Activated CD4-positive, alpha-beta T cell treated with anti-CD3 and anti-CD28 coated beads, Interleukin-2, amount 10 ng/mL, durations not matched to agents 7 days and 5 days (primary cell): ENCODE measurements at places on chromosomes 12 and 14.
A peak's percentile ranks its signal among the peaks of the same experiment; 100 is the strongest.

GRCh38 chr12:51898506-51898905, 8.8 kb upstream of the ACVRL1 start:
- no peak for DNase-seq

DNA sequence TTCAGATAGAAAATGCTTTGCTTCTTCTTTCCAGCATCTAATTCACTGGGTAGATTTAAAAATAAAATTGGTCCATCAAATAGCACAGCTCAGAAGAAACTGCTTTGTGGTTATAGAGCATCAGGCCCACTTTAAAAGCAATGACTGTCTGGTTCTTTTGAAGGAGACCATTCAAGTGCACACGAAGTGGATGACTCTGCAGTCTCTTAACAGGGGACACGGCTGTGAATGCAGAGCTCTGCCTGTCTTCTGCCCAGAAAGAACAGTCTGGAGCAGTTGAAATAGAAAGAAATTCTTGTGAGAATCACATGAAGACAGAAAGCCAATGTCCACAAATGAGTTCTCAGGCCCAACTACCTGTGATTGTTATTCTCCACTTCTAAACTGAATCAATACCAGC, 138.7 kb upstream of the PLEKHA5 start:
- no peak for DNase-seq

GRCh38 chr12:66050610-66051009, 79.9 kb downstream of the LLPH start:
- no peak for DNase-seq

DNA sequence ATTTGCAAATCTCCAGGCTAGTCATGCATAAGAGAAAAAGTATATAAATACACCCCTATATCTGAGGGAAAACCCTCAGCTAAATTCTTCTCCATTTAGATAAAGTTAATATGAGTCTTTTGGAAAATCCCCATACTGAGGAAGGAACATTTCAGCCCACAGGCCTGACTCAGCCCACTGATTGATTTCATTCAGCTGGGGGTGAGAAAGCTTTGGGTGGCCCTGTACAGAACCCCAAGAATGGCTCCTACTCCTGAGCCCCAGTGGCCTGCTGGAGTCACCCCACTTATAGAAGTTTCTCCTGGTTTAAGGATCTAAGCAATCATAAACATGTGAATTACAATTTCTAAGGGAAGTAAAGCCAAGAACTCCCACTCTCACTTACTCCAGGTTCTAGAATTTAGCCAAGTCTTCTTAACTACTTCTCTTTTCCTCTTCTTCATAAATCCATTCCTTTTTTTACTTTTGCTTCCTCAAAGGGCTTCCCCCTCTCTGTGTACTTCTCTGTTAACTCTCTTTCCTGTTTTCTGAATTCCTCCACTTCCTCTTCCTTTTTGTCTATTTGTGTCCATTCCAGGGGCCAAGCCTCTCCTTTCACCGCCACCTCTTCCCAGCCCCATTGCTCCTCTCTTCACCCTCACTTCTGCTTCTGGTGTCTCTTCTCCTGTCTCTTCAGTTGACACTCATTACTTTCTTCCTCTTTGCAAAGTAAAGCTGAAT, 21.0 kb downstream of the RTN1 start:
- DNase-seq: no peak

GRCh38 chr12:48379794-48380193, 29.1 kb upstream of the ZNF641 start:
- DNase-seq: no peak

GRCh38 chr12:18430425-18431048, 169.2 kb downstream of the PIK3C2G start:
- no peak for DNase-seq

DNA sequence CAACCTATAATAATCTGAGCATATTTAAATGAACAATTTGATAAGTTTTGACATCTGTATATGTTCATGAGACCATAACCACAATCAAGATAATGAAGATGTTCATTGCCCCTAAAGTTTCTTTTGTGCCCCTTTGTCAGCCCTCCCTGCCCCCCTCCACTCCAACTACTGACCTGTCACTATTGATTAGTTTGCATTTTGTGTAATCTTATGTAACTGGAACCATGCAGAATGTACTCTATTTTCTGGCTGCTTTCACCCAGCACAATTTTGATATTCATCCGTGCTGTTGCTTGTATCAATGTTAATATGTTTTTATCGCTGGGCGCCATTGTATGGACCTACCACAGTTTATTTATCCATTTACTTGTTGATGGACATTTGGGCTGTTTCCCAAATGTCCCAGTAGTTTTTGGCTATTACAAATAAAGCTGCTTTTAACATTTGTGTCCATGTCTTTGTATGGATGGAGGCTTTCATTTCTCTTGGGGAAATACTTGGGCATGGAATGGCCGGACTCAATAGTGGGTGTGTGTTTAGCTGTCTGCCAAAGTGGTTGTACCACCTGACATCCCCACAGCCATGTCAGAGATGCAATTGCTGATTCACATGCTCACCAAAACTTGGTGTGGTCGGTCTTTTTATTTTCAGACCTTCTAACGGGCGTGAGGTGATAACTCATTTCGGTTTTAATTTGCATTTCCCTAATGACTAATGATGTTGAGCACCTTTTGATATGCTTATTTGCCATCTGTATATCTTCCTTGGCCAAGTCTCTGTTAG, 38.9 kb downstream of the EML1 start:
- DNase-seq: no peak

GRCh38 chr14:44745371-44745770, 216.4 kb downstream of the KLHL28 start:
- no peak for DNase-seq

- DNase-seq: no peak
Measured at GRCh38 chr12:122363782-122364181, 58.7 kb downstream of the CLIP1 start.

- no peak for DNase-seq
Measured at GRCh38 chr14:94469261-94469660, 6.7 kb downstream of the SERPINA9 start.

DNA sequence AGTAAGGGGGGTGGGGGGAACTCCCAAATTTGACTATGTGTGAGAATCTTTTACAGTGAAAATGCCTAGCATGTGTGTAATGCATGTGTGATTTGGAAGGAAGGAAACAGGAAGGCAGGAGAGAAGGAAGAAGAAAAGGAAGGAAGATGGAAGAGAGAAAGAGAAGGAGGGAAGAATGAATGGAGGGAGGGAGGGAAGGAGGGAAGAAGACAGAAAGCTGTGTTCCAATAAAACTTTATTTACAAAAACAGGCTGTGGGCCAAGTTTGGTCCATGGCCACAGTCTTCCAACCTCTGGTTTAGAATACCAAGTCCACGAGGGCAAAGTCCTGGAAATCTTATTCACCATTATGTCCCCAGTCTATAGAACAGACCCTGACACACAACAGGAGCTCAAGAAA, 278.9 kb downstream of the KSR2 start:
- no peak for DNase-seq

DNA sequence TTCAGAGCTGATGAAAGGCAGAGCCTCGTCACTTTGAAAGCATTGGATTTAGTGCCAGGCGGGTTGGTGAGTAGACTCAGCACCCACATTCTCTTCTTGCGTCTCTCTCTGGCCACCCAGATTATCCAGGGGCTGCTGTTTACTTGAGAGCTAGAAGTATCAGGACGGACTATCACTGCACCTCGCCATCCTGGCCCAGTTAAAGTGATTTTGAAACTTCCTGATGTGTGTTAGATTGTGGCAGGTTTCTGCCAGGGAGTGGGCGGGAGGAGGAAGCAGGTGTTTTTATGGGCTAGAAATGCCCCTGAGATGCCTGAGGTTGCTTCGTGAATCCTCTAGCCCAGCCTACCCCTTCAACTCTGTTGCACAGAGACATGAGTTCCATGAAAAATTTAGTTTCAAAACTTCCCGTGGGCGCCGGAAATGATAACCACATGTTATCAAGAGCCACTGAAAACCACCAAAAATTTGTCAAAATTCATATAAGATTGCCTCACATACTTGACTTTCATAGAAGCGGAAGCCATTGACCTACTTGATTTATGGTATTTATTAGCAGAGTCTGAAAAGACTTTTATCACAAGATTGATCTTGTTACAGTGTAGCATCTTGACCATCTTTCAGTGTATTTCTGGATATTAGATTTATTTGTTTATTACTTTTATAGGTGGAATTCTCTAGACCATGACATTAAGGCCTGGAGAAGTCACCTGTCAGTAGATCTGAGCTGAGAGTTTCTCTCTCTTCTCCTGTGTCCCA, 466.0 kb downstream of the RAD51B start:
- peak; percentile 61 for DNase-seq

DNA sequence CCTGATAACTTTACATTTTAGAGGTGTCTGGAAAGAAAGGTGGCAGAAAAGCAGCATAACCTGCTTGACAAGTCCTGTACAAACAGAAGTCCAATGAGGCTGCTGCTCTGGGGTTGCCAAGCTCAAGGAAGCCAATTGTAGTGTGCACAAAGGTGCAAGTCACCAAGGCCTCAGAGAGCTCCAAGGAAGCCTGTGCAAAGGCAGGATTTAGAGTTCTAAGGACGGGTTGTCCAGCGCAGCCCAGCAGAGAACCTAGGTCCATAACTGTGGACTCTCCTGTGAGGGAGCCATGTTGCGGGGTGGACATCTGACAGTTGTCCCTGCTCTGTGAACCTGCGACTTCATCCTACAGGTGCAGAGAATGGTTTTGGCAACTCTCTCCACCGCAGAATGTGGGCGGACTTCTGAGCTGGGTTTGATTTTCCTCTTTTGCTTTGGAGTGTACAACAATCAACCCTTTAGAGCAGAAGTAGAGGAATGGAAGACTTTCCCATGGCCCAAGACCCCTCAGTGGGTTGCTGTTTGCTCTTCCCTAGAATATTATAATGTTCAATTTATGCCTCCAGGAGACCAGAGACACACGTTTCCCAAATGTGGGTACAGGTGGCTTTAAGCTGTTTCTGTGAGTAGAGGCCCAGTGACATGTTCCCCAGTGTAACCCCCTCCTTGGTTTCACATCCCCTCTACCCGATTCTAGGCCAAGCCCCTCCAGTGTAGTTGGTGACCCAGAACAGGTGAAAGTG, 81.0 kb downstream of the ETV6 start:
- no peak for DNase-seq

DNA sequence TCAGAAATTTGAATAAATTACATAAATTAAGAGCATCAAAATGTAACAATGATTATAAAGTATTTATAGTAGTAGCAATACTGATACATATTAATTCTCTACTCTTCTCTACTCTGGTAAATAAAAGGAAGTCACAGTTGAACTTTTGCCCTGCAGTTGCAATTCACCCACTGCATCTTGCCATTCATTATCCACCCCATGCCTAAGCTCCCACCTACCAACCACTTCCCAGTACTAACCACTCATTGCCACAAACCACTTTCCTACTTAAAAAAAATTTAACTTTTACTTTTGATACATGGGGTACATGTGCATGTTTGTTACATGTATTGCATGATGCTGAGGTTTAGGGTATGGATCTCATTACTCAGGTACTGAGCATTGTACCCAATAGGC, 174.0 kb downstream of the RASSF9 start:
- no peak for DNase-seq

- no peak for DNase-seq
Measured at GRCh38 chr12:103627189-103627855, 40.2 kb downstream of the STAB2 start.

DNA sequence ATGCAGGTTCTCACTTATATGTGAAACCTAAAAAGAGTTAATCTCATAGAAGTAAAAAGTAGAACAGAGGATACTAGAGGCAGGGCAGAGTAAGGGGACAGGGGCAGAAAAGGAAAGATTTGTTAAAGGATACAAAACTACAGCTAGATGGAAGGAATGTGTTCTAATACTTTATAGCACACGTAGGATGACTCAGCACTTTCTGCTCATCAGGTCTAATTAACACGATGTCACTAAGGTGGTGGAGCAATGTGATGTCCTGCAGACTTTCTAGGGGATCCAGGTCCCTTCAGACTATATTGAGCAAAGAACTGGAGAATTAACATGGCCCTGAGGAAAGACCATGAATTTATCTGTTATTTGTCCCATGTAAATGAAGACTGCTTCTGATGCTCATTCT, 80.8 kb upstream of the CMKLR1 start:
- DNase-seq: no peak

- no peak for DNase-seq
Measured at GRCh38 chr12:88300931-88301330, 158.8 kb downstream of the TMTC3 start.

- DNase-seq: no peak
Measured at GRCh38 chr14:40093800-40094199, 661.6 kb upstream of the FBXO33 start.

- no peak for DNase-seq
Measured at GRCh38 chr12:52759218-52759617, 17.9 kb downstream of the KRT76 start.

GRCh38 chr14:76736514-76736913, 24.8 kb upstream of the VASH1 start:
- no peak for DNase-seq

DNA sequence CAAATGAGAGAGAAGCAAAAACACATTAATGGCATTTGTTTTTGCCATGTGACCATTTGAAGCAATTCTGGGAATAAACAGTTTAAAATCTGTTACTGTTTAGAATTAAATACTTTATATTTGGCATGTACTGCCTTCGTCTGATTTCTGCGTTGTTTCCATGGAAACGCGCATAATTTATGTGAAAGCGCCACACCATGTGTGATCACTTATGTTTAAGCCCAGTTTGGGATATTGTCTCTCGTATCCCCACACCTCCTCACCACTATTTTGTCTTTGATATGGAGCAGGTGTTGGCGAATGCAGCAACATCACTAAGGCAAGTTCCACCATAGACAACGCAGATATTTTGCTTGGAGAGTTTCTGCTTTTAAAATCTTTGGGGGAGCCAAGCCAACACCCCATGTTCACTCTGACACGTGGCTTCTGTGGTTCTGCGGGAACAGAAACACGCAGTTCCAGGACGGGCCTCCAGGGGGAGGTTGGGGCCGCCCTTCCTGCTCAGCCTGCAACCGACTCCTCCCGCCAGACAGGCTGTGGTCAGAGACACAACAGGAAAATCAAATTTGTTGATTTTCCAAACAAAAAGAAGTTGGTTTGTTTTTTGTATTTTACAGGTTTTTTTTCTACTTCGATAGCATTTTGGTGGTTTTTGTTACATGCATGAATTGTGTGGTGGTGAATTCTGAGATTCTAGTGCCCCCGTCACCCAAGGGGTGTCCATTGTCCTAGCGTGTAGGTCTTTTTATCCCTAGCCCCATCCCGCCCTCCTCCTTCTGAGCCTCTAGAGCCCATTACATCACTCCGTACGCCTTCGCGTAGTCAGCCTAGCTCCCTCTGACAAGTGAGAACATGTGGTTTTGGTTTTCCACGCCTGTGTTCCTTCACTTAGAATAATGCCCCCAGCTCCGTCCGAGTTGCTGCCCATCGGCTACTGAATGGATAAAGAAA, 101.9 kb upstream of the SFSWAP start:
- DNase-seq: peak; percentile 49

DNA sequence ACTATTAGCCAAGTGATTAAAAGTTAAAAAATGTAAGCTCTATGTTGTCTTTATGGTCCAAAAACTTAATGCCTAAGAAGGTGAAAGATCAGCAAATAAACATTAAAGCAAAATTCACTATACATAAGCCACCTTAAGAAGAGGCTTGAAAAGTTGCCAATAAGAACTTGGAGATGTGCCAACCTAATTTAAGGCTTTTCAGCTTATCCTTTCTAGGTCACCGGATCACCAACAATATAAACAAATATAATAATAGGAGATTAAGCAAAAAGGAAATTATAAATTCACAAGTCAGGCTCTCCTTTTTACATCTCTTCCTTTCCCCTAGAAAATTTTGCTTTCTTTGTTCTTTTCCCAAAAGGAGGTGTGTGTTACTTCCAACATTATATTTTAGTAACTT, 30.9 kb downstream of the SLC2A3 start:
- DNase-seq: no peak

GRCh38 chr14:53630336-53630735, 326.3 kb downstream of the BMP4 start:
- DNase-seq: no peak

- no peak for DNase-seq
Measured at GRCh38 chr12:82627799-82628198, 58.9 kb upstream of the TMTC2 start.
